ENCODE measurements at places on chromosomes 1 and 21. TPM values are rescaled to one million over a fixed set of nuclear protein-coding genes. Genes with fewer than 3 reads are reported as not detected.

The HSD3B1 gene
- polyA plus RNA-seq, result 0.93 TPM

The EXOC8 gene
- 8.3 TPM for polyA plus RNA-seq

The MX2 gene
- 1.2 TPM for polyA plus RNA-seq

The FAM72B gene
- 6.2 TPM for polyA plus RNA-seq

The ABCB10 gene
- 14.3 TPM for polyA plus RNA-seq

The EPS8L3 gene
- not detected for polyA plus RNA-seq

The LENEP gene
- not detected for polyA plus RNA-seq

The SELENBP1 gene
- polyA plus RNA-seq, result 42.9 TPM

The PTPRC gene
- polyA plus RNA-seq, result 28.6 TPM

The SPRR2B gene
- polyA plus RNA-seq, result not detected

The PLEKHA6 gene
- polyA plus RNA-seq, result 5.3 TPM

The ENSA gene
- 161 TPM for polyA plus RNA-seq

The DAB1 gene
- 2.4 TPM for polyA plus RNA-seq

The RUNX3 gene
- 0.57 TPM for polyA plus RNA-seq

The LORICRIN gene
- polyA plus RNA-seq, result not detected

The EYA3 gene
- 18.8 TPM for polyA plus RNA-seq

The BNIPL gene
- polyA plus RNA-seq, result 23.1 TPM

The OR10K2 gene
- polyA plus RNA-seq, result not detected

The ZNF281 gene
- 11.4 TPM for polyA plus RNA-seq

The KIF17 gene
- 2.1 TPM for polyA plus RNA-seq

The TSSK3 gene
- 2.1 TPM for polyA plus RNA-seq

The MEX3A gene
- 24.6 TPM for polyA plus RNA-seq

The MAB21L3 gene
- not detected for polyA plus RNA-seq

The KIFAP3 gene
- polyA plus RNA-seq, result 37.4 TPM

The DIO1 gene
- not detected for polyA plus RNA-seq

The EFNA4 gene
- polyA plus RNA-seq, result 4.7 TPM

The CD247 gene
- 3.4 TPM for polyA plus RNA-seq

The NLRP3 gene
- polyA plus RNA-seq, result 1.7 TPM

The HSPA6 gene
- not detected for polyA plus RNA-seq

The NGF gene
- 2.4 TPM for polyA plus RNA-seq

The SERPINC1 gene
- polyA plus RNA-seq, result 0.44 TPM

The OR2T29 gene
- not detected for polyA plus RNA-seq

The CATSPER4 gene
- not detected for polyA plus RNA-seq

The ATP1A4 gene
- polyA plus RNA-seq, result 0.87 TPM

The ANXA9 gene
- polyA plus RNA-seq, result 2.1 TPM

The NR0B2 gene
- not detected for polyA plus RNA-seq

The IL24 gene
- polyA plus RNA-seq, result not detected

The B3GALT6 gene
- polyA plus RNA-seq, result 15.9 TPM

The FRRS1 gene
- polyA plus RNA-seq, result 4.0 TPM

The RIPK4 gene
- 0.35 TPM for polyA plus RNA-seq

The C4BPA gene
- 0.43 TPM for polyA plus RNA-seq

The BLACAT1 gene
- polyA plus RNA-seq, result 0.12 TPM

The SV2A gene
- 2.6 TPM for polyA plus RNA-seq

The ETV3L gene
- 0.12 TPM for polyA plus RNA-seq

The DDR2 gene
- 49.7 TPM for polyA plus RNA-seq

The LRRN2 gene
- 5.9 TPM for polyA plus RNA-seq
